Activated naive CD4-positive, alpha-beta T cell treated with anti-CD3 and anti-CD28 coated beads, Interleukin-2, amount 50 U/mL, for 72 hours (primary cell): ENCODE measurements at places on chromosomes 12 and 14.

GRCh38 chr12:40336573-40337199 is 111.9 kb downstream of the LRRK2 start:
- no peak for DNase-seq

GRCh38 chr14:26719514-26719913 is 121.7 kb upstream of the NOVA1 start:
- DNase-seq = no peak

DNA sequence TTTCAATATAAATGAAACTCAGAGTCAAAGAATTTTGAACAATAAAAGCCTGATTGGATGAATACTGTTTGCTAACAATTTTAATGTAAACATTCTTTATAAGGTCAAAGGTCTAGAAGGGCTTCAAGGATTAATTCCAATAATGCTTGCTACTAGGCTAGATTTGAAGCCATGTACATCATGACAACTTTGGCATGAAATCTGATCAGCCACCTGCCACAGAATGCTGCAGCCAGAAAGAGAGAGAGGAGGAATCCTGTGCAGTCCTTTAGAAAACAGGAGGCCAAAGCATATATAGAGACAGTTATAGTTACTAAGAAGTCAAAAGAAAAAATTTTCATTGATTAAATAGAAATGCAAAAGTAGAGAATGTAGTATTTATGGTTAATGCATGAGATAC is 47.1 kb downstream of the ABCD2 start:
- no peak for DNase-seq

GRCh38 chr12:93518725-93519124 is 51.4 kb downstream of the MRPL42 start:
- DNase-seq = no peak

- peak; percentile 39 for DNase-seq
These were observed 1.2 kb downstream of the DDIT3 start for GRCh38 chr12:57518920-57519795.

GRCh38 chr14:83638748-83639504 is 1891.0 kb upstream of the FLRT2 start:
- DNase-seq = no peak

- DNase-seq = no peak
These were observed 1.1 kb downstream of the POLR3B start for GRCh38 chr12:106358396-106359241.

DNA sequence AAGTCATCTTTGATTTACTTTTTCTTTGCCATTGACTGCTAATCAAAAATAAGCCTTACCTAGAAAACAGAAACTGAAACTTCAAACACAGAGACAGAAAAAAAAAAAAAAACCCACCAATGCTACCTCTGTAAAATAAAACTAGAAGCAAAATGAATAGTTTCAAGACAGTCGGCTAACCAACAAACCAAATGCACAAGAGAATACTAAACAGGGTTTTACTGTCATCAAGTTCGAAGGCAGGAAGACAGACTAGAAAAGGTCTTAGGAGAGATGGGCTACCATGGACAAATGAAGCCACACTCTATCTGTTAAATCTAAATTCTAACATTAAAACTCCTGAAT is 59.5 kb downstream of the SEL1L start:
- DNase-seq = no peak

DNA sequence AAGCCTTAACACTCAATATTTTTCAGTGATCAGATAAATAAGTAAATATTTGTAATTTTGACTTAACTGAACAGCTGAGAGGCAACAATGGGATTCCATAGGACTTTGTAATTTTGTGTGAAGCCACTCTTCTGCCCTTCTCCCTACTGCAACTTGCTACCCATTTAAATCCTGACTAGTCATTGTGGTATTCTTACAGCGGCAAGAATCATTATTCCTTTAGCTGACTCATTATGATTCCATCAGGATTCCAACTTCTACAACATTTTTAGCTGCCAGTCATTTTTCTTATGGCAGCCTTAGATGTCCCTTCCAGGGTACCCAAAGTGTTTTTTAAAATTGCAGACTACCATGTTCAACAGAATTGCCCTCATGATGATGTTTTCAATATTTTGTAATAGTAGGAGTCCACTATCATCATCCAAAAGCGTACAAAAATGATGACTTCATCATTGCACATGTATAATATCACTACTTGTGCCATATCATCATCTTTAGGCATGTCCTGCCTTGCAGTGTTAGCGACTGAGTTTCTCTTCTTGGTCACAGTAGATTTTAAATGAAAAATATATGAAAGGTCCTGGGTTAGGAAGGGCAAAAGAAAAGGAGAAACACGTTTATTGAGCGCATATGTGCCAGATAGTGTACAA is 5.1 kb upstream of the MAGOHB start:
- no peak for DNase-seq

DNA sequence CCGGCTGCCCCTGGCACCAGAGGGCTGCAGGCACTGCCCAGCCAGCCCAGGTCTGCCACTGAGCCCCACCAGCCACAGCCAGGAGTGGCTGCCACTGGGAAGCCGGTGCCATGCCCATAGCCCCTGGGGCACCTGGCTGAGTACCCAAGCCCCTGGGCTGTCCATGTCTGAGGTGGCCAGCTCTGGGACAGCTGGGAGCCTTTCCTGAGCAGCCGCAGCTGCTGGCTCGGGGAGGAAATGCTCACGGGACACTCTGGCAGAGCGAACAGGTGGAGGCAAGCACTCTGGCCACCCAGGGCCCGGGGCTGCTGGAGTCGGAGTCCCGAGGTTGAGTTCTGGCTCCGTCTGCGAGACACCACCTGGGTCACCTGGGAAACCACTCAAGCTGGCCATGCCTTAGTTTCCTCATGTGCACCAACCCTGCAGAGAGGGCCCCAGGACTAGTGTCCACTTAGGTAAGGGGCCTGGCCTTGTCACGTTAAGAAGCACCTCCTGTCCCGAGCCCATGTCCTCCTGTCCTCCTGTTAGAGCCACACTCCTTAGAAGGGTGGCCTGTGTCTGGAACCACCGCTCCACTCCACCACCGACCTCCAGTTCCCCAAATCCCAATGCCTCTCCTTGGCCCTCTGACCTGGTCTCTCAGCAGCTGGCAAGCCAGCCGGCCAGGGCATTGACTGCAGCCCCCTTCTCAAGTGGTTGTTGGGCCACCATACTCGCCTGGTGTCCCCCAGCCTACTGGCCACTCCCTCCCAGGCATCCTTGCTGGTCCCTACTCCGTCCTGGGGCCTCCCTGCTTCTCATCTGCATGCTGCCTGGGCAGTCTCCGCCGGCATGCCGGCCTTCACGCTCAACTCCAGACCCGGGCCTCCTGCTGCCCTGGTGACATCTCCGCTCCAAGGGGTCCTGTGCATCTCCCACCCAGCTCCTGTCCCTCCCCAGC is 45.3 kb downstream of the BEGAIN start:
- no peak for DNase-seq

- DNase-seq = no peak
These were observed 366.0 kb upstream of the USP15 start for GRCh38 chr12:61894168-61894567.

GRCh38 chr14:50396631-50397389 is at the start of gene CDKL1:
CDKL1 (minus strand) TSS chr14:50396881; CDS start chr14:50395868, 1,013 bp downstream.
- DNase-seq = peak; percentile 78

DNA sequence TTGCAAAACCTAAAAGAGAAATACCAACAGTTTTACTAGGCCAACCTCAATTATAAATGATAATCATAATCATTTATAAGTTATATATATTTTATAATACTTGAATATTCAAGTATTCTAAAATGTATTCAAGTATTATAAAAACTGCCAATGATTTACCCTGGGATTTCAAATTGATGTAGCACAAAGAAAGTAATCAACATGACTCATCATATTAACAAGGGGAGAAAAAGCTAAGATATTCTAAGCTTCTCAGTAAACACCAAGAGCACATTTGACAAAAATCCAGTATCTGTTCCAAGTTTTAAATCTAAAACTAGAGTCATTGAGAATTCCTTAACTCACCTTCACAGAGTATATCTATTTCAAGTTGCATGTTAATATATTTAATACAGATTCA is 56.1 kb downstream of the CAPZA3 start:
- no peak for DNase-seq

DNA sequence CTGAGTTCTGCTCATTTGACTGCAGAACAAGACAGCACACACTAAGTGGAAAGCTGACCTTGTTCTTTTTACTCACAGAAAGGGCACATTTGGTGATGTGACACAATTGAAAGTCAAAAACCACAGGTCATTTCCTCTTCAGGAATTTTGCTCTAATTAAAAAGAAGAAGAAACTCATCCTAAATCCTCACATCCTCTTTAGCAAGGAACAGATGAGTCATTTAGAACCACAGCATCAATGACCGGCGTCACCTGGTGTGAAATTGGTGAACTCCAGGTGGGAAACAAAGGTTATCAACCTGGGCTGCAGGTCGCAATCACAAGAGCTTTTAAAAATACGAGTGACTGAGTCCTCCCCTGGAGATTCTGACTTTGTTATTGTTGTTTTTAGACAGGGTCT is 2.9 kb upstream of the RNU6-8 start:
- DNase-seq = no peak

- no peak for DNase-seq
These were observed 136.9 kb downstream of the NUAK1 start for GRCh38 chr12:106001837-106002218.

GRCh38 chr12:82818271-82819035 is 131.7 kb downstream of the TMTC2 start:
- DNase-seq = no peak

GRCh38 chr14:57390806-57391516 is 575 bp downstream of the NAA30 start:
- DNase-seq = peak; percentile 36

DNA sequence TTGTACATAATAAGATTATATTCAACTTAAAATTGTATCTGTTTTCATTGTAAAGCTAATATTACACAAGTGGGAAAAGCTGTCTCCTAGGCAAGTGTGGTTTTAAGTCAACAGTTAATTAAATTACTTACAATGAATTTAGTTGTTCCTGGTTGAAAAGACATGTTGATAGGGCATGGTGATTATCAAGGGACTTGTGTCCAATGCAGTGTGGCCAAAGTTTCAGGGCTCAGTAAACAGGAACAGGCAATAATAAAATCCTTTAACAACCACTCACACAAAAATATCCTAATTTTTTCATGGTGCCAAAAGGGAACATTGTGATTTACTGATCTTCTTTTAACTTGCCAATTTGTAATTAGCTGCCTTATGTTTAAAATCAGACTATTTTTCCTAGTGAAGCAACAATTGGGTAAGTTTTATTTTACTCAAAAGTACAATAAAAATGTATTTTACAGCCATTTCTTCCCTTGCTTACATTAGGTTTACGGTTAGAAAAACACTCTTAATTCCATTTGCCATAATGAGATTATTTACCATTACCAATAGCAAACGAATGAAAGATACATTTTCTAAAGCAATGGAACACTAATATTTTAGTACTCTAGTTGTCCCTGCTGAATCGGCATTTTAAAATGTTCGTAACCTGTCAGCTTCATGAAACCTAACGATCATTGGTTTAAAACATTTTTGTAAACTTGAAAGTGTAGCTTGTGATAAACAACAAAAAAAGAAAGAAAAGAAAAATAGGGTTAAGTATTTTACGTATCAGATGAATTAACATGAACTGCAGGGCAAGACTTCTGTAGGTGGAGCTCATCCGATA is 1.8 kb upstream of the WNK1 start:
- no peak for DNase-seq

DNA sequence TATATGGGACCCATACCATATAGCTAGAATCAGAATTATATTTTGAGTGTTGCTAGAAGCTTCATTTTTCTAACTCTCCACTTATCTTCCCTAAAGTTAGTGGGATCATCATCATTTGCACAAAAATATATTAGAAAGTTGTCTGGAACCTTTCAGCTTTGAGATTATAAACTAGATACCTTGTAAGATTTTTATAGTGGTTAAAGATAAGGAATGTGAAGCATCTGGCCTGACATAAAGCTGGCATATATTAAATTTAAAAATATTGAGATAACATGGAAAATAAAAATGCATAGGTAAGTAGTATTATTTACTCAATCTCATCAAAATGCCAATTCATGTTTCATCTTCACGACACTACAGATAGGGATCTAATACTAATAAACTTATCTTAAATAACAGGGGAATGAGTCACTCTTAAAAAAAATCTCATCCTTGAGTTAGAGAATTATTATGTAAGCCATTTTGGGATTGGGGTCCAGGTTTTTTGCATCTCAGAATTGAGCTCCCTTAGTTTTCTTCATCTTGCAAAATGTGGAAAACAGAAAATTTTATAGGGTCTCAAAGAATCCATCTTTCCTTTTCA is 318.5 kb downstream of the KCNC2 start:
- no peak for DNase-seq

- no peak for DNase-seq
These were observed 42.5 kb downstream of the JDP2 start for GRCh38 chr14:75470238-75470797.

- DNase-seq = no peak
These were observed 61.2 kb downstream of the BEGAIN start for GRCh38 chr14:100526057-100526456.

GRCh38 chr12:31017535-31017934 is 56.1 kb upstream of the DDX11 start:
- no peak for DNase-seq

DNA sequence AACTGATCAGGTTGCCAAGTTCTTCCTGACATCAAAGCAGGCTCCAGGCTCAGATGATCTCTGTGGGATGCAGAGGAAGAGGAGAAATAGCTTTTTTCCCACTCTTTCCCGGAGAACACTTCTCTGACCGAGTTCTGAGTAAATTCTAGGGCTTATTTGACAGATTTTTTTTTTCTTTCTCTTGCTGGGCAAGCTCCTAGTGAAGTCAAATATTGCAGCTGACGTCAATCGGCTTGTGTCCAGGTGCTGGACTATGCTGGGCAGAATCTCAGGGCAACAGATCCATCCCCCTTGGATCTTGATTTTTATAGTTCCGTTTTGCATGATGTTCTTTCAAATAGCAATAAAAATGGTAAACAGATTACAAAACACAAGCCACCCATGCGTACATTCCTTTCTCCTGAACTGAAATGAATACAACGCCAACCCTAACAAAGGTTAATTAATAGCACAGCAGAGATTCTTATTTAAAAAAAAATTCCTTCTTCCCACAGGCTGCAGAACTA is 182.2 kb downstream of the NOVA1 start:
- DNase-seq = no peak

DNA sequence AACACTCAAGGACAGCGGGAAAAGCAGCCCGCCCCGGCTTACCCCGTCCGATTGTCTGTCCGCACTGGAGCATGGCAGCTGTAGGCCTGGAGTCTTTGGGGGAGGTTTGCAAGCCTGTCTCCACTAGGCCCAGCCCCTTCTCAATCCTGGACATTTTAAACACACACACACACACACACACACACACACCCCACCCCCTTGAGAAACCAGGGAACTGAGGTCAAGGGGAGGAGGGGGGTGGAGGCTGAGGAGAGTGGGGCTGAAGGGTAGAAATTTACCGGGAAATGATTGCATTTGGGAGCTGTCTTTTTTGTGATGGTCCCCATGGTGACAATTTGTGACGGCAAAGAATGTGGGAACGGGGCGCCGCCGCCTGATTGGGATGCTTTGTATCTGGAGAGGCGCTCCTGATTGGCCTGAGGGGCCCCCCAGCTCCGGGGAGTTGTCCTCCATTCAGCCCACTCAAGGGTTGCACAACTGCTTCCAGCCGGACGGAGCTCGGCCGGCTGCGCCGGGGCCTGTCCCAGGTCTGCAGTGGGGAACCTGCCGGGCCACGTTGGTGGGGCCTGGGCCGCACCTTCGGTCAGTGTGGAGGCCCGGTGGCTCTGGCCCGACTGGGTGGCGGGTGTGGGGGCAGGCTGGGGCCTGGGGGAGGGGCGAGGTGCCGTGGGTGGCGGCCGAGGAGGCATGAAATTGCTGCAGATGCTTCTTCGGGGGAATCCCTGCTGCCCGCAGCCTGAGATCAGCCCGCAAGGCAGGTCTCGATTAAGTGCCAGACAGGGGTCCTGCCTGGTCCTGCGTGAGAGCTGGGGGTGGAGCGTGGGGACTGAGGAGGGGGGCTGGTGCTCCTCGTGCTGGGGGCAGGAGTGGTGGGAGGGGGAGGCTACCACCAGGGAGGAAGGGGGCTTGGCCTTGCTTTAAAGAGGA is at the start of gene FAM181A:
Gene FAM181A, plus strand, starts transcription at position 472 of the 927 bp plus-strand sequence. CDS start 942 bp downstream, outside the sequence.
- DNase-seq = no peak
